ENCODE measurements at places on chromosomes 6 and 20.

DNA sequence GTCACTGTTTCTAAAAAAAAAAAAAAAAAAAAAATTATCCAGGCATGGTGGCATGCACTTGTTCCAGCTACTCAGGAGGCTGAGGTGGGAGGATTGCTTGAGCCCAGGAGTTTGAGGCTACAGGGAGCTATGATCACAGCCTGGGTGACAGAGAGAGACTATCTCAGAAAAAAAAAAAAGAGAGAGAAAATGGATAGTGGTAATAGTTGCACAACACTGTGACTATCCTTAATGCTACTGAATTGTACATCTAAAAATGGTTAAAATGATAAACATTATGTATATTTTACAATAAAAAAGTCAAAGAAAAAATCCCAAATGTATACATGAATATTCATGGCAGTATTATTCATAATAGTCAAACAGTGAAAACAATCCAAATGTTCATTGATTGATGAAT, 23.0 kb downstream of the FERMT1 start:
- no peak overlapping the region for H3K4me3 ChIP-seq
- H3K27ac ChIP-seq, result no peak overlapping the region
- H3K4me1 ChIP-seq, result no peaks in the 10 kb centered on the region
- no peaks in the 10 kb centered on the region for H3K36me3 ChIP-seq
- no peaks in the 10 kb centered on the region for H3K27me3 ChIP-seq

GRCh38 chr20:9831032-9831431, 7.8 kb downstream of the PAK5 start:
- H3K36me3 ChIP-seq, result no peaks in the 10 kb centered on the region
- no peak overlapping the region for H3K27ac ChIP-seq
- H3K4me3 ChIP-seq, result no peak overlapping the region
- DNase-seq, result no peak
- H3K4me1 ChIP-seq, result peaks cover 6% of the 10 kb centered on the region
- H3K27me3 ChIP-seq, result no peaks in the 10 kb centered on the region

DNA sequence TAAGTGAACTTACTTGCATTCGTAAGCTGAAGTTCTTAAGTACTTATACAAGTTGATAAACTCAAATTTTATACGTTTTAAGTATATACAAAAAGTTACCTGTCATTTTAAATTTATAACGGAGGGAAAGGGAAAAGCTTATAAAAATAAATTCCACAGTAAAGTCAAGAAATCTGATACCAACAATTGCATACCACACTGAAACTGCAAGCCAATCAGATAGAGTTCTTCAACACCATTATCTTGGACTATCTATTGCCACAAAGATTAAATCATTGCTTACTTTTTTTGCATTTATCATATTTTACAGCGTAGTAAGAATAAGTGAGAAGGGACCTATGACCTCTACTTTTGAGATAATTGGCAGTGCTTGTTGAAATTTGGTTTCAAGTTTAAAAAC, 386.7 kb downstream of the TFAP2A start:
- H3K27me3 ChIP-seq, result no peaks in the 10 kb centered on the region
- H3K4me3 ChIP-seq, result no peak overlapping the region
- DNase-seq, result no peak
- no peaks in the 10 kb centered on the region for H3K4me1 ChIP-seq
- no peaks in the 10 kb centered on the region for H3K36me3 ChIP-seq

DNA sequence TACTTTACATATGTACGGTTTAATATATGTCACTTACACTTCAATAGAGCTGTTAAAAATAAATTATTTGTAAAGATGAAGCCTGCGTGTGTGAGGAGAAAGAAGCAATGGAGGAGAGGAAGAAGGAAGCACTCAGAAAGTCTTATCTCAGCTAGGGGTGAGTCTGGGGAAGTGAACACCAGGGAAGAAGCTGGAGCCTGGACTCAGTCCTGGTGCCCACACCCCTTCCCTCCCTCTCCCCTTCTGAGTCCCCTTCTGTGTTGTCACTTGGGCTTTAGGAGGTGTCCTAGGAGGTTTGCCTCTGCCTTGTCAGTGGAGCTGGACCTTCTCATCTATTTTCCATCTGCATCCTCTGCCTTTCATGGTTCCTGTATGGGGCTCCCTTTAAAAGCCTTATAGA, 1.9 kb downstream of the SIRPB2 start:
- H3K4me1 ChIP-seq, result no peaks in the 10 kb centered on the region
- no peak overlapping the region for H3K27ac ChIP-seq
- no peak overlapping the region for H3K4me3 ChIP-seq
- DNase-seq, result no peak
- peaks cover 30% of the 10 kb centered on the region for H3K27me3 ChIP-seq

GRCh38 chr6:105786890-105787655, 299.1 kb upstream of the PRDM1 start:
- H3K27me3 ChIP-seq, result no peaks in the 10 kb centered on the region
- H3K4me3 ChIP-seq, result no peak overlapping the region
- H3K36me3 ChIP-seq, result no peaks in the 10 kb centered on the region
- H3K4me1 ChIP-seq, result no peaks in the 10 kb centered on the region

DNA sequence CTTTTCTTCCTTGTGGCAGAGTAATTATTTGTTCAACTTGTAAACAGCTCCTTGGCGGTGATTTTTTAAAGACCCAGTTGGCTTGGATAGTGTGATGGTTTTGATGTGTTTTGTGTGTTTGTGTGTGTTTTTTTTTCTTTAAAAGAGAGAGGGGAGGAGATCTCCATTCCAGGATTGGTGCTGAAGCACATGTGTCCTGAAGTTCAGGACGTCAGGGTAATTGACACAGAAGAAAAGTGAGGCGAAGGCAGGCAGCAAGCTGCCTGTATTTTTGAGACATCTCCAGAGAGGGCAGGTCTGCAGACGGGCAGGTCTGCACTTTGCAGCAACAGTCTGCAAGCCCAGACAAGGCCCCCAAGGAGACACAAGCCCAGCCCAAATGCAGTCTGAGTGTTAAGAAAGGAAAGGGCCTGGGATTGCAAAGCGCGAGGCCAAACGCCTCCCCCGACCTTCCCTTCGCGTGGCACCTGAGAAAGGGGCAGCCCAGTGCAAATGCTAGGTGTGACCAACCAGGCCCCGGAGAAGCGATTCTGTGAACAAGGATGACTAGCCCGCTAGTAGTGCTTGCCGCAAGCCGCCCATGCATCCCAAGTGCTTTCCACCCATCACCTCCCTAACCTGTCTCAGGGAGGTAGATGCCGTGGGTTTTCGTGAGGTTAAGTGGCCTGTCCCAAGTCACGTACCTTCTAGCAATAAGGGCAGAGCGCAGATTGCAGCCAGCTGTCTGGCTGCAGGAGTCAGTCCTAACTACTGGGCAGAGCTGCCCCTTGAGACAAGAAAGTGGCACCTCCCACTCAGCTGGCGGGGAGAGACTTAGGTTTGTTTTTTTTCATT, 230.5 kb downstream of the ZMYND8 start:
- peak; percentile 43 for DNase-seq
- H3K4me1 ChIP-seq, result peaks cover 10% of the 10 kb centered on the region
- H3K27me3 ChIP-seq, result peaks cover 25% of the 10 kb centered on the region
- H3K36me3 ChIP-seq, result no peaks in the 10 kb centered on the region
- H3K4me3 ChIP-seq, result no peak overlapping the region
- H3K27ac ChIP-seq, result peak overlapping the region; percentile 78

GRCh38 chr20:48799328-48800105, 28.3 kb downstream of the PREX1 start:
- DNase-seq, result no peak
- peaks cover 50% of the 10 kb centered on the region for H3K4me1 ChIP-seq
- H3K27me3 ChIP-seq, result no peaks in the 10 kb centered on the region
- no peak overlapping the region for H3K27ac ChIP-seq
- H3K4me3 ChIP-seq, result no peak overlapping the region

- H3K4me3 ChIP-seq, result no peak overlapping the region
- no peaks in the 10 kb centered on the region for H3K27me3 ChIP-seq
- no peaks in the 10 kb centered on the region for H3K4me1 ChIP-seq
- no peak for DNase-seq
- H3K27ac ChIP-seq, result no peak overlapping the region
Observed at GRCh38 chr6:17964633-17965032, 22.8 kb downstream of the KIF13A start.

- no peaks in the 10 kb centered on the region for H3K36me3 ChIP-seq
- no peak overlapping the region for H3K4me3 ChIP-seq
- DNase-seq, result no peak
- H3K4me1 ChIP-seq, result peaks cover 3% of the 10 kb centered on the region
Observed at GRCh38 chr6:23875006-23875405, 251.0 kb upstream of the NRSN1 start.

DNA sequence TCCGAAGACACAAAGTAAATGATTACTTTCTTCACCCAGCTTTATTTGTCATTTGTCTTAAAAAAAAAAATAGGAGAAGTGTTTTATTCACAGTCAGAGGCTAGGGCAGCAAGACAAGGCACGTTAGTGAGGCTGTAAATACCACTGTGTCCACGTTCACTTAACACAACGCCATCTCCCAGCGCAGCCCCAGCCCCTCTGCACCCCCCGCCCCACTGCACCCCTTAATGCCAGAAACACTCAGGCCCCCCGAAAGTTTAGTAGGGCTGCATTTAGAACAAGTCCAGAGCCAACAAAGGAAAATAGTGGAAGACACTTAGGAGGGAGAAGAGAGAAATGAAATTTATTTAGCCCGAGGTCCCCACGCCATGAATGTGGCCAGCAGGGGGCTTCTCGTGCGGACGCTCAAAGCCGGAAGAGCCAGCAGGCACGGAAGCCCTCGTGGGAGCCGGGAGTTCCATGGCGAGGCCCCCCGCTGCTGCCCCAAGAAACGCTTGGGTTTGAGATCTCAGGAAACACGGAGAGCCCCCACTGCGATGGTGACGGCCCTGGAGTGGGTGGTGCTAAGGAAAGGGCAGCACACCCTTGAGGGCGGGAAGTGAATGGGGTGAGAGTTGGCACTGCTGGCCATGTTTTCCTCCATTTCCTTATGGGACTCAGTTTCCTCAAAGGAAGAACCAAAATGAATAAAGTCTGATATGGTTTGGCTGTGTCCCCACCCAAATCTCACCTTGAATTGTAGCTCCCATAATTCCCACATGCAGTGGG, 50.2 kb downstream of the IYD start:
- H3K27me3 ChIP-seq, result no peaks in the 10 kb centered on the region
- H3K4me1 ChIP-seq, result no peaks in the 10 kb centered on the region
- no peak overlapping the region for H3K4me3 ChIP-seq
- peak; percentile 21 for DNase-seq
- no peaks in the 10 kb centered on the region for H3K36me3 ChIP-seq

GRCh38 chr6:49464691-49465090, 1.5 kb downstream of the CENPQ start:
- DNase-seq, result no peak
- no peaks in the 10 kb centered on the region for H3K4me1 ChIP-seq

DNA sequence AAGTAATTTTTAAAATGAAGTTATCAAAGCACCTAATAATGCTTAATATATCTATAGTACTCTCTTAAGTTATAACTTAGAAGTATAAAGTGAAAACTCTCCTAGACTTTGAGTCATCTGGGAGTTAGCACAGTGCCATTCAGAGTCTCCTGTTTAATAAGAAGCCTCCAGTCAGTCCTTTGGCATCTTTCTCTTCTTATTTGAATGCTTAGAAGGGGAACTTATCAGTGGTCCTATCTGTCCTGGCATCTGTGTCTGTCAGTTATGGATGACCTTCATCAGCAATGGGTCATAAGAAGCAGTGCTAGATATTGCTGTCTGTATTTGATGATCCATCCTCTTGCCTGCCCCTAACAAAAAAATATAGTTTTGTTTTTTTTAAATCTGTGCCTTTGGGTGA, 15.2 kb downstream of the TMEM200A start:
- H3K4me1 ChIP-seq, result no peaks in the 10 kb centered on the region
- H3K4me3 ChIP-seq, result no peak overlapping the region
- no peak for DNase-seq
- no peaks in the 10 kb centered on the region for H3K27me3 ChIP-seq
- H3K27ac ChIP-seq, result no peak overlapping the region
- H3K36me3 ChIP-seq, result no peaks in the 10 kb centered on the region

GRCh38 chr6:16408766-16409165, 170.4 kb downstream of the GMPR start:
- no peak overlapping the region for H3K4me3 ChIP-seq
- no peaks in the 10 kb centered on the region for H3K27me3 ChIP-seq
- no peak overlapping the region for H3K27ac ChIP-seq

- H3K4me1 ChIP-seq, result peaks cover 5% of the 10 kb centered on the region
- H3K36me3 ChIP-seq, result no peaks in the 10 kb centered on the region
- no peak for DNase-seq
- no peaks in the 10 kb centered on the region for H3K27me3 ChIP-seq
- no peak overlapping the region for H3K27ac ChIP-seq
- H3K4me3 ChIP-seq, result no peak overlapping the region
Observed at GRCh38 chr6:137472641-137473137, 21.5 kb downstream of the OLIG3 start.

- DNase-seq, result no peak
- no peaks in the 10 kb centered on the region for H3K36me3 ChIP-seq
- no peak overlapping the region for H3K27ac ChIP-seq
- H3K4me3 ChIP-seq, result no peak overlapping the region
- no peaks in the 10 kb centered on the region for H3K27me3 ChIP-seq
Observed at GRCh38 chr6:119277052-119277451, 72.5 kb downstream of the MAN1A1 start.

Data from neuronal stem cell (in vitro differentiated cells).